Stimulated activated CD4-positive, alpha-beta T cell treated with anti-CD3 and anti-CD28 coated beads, TNF-alpha, amount 100 ng/mL, for 4 hours (primary cell): ENCODE measurements at places on chromosomes 4 and X.

DNA sequence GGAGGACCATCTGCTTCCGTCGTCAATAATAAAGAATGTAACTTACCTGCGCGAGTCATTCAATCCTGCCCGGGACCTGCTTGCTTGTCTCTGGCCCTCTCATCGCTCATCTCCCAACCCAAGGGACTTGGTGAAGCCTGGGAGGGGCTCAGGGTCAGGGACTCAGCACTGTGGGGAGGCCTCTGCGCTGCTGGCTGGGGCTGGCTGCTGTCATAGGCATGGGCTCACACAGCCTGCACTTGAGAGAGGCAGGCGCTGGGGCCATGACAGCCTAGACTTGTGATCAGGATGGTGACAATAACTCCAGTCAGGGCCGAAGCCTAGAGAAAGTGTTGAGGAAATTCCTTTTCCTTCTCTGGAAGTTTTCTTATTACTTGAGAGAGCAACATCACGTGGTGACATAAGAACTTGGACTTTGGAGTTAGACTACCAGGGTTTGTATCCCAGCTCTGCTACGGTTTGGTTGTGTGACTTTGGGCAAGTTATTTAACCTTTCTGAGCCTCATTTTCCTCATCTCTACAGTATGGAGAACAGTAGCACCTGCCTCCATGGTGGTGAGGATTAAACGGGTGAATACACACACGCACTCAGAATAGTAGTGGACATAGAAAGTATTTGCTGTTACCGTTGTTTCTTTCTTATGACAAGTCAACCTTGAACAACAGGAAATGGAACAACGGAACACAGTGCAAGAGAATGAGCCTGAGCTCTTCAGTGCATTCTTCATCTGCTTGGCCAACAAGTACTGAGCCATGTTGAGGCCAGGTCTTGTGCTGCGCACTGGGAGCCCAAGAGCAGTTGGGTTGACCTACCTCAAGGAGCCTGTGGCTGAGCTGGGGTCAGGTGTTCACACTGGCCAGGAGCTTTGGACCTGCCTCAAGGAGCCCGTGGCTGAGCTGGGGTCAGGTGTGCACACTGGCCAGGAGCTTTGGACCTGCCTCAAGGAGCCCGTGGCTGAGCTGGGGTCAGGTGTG, 60.5 kb downstream of the TBC1D14 start:
- DNase-seq = no peak

GRCh38 chrX:39133971-39134370, 332.7 kb downstream of the MID1IP1 start:
- peak; percentile 0 for DNase-seq

DNA sequence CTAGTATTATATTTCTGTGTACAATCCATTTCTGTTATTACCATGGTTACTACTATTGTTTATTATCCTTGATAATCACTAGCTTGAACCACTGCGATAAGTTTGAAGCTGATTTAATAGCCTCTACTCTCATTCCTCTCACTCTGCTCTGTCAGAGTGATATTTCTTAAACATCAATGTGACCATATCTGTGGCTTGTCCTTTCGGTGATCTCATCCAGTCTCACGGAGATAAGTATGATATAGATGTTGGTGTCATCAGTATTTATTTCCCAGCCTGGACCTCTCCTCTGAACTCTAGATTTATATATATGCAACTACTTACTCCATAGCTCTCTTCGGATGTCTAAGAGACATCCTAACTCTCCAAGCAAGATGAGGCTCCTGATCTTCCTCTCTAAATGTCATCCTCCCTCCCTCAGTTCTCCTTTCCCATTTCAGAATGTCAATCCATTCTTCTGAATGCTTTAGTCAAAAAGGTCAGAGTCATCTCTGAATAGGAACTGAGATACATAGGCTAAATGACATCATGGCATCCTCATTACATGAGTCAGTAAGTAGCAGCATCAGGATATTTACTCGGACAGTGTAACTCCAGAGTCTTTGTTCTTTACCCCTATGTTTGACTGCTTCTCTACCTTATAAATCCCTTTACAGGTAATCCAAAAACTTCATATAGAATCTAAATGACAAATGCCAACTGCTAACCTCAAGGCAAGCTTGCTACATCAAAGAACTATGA, 129.5 kb downstream of the PACRGL start:
- DNase-seq = no peak

GRCh38 chr4:80184053-80184824, 13.1 kb upstream of the PRDM8 start:
- peak; percentile 87 for DNase-seq

DNA sequence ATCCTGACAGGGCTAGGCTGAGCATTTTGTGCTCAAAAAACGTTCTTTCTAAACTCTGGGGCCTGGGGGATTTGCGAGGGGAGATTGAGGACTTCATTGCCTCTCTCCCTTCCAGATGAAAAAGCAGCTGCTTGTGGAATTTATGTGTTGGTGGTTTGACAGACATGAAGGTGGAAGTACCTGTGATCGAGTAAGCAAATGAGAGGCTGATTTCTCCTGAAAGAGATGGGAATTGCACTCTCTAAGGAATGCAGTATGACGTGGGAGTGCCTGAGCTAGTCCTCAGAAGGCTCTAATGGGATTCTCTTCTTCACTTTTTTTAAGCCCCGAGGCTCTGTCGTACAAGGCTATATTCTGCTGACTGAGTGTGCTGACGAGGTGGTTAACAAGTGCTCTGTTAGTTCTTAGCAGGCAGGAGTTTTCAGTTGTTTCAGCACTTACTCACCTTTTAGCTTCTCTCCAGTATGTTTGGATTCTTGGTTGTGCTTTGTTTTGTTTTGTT, 426.8 kb upstream of the CNKSR2 start:
- no peak for DNase-seq

- no peak for DNase-seq
Observed at GRCh38 chr4:174523025-174523693, 871 bp upstream of the HPGD start.

DNA sequence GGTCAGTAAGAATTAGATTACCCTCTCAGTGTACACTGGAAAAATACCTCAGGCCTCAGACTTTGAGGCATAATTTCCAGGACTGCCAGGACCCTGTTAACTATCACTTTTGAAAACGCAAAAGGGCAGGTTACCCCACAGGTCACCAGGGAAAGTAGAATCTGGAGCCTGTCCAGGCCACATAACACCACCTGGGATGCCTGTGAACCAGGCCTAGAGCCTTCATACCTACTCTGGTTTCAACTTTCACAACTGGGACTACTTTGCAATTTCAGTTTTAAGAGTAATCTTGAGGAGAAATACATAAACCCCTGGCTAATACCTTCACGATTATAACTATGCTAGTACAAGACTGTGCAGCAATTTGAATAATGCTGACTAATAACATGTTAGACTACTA, 132.4 kb downstream of the HHIP start:
- no peak for DNase-seq

DNA sequence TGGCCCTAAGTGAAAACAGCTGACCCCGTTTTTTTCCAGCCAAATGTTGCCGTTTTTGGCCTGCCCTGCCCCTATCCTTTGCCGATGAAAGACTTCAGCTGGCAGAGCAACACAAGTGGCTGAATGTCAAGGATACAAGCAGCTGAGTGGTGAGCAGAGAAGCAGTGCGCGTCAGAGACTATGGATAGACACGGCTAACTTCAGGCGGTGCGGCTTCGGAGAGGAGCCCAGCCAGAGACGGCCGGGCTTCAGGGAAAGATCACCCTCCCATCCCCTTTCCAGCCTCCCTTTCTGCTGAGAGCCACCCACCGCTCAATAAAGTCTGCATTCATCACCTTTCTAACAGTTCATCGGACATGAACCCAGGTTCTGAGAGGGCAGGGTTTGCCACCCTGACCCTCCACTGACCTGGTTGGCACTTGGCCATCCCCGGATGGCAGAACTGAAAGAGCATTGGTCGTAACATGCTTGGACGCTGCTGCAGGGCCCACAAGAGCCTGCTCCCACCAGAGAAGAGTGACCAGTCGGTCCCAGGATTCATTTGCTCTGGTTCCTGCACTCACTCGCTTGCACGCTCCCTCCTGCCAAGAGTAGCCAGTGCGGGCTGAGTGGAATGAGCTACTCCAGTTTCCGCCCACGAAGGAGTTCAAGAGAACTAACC, 125.8 kb downstream of the PPEF1 start:
- DNase-seq = no peak

DNA sequence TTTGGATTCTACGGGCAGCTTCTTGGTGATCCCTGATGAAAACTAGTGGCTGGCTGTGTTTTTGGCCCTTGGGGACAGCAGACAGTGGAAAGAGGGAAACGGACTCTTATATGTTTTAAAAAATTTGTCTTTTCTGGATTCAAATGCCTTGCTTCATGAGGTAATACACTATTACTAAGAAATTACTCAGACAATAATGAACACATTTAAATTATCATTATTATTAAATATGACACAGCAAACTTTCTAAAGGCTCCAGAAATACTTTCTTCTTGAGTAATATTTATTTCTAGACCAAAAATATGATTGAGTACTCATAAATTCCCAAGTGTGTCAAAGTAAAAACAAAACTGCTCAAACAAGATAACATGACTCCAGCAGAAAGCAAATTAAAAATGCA, 520.7 kb upstream of the AADAT start:
- DNase-seq = no peak

DNA sequence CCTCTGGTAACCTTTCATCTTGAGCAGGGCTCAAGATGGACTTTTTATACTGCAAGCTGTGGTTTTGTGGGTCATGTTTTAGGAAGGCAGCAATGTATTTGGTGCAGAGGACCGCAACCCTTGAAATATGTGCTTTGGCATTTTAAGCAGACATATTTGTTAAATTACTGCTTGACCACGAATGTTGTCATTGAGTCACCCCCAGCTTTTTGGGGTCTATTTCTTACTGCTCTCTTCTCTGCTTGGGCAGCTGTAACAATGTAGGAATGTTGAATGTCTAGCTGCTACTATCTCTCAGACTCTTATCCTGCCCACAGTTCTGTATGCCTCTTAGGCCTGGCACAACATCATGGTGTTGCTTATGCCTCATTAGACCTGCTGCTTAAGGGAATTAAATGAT, 6.0 kb downstream of the RBPJ start:
- no peak for DNase-seq

- DNase-seq = no peak
Observed at GRCh38 chr4:40196272-40196671, 559 bp upstream of the RHOH start.

- DNase-seq = no peak
Observed at GRCh38 chr4:30720661-30721184, 554 bp downstream of the PCDH7 start.

GRCh38 chr4:70788733-70789132, 51.0 kb downstream of the GRSF1 start:
- no peak for DNase-seq

GRCh38 chr4:37763831-37764230, 62.7 kb upstream of the PGM2 start:
- no peak for DNase-seq

- no peak for DNase-seq
Observed at GRCh38 chr4:4247696-4248028, 361 bp downstream of the TMEM128 start.

DNA sequence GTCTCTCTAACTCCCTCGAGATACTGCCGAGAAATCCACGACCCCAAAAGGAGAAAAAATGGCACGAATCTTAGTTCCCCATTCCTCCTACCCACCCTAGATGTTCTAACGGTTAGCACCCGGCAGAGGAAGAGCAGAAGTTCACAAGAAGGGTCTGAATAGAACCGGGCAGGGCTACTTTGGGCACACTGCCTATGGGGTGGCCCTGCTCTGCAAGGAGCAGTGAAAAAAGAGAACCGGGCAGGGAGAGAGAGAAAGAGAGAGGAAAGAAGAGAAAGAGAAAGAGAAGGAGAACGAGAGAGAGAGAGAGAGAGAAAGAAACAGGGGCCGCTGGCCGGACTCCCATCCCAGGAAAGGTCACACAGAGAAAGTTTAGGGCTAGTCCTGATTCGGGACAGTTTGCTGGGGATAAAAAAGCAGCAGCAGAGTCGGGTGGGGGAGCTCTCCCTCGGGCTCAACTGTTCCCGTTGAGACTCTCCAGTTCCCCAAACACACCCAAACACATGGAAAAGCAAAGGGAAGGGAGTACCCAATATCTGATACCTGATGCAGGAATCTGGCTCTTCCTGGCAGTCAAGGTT, 468 bp downstream of the GLA start:
- no peak for DNase-seq

DNA sequence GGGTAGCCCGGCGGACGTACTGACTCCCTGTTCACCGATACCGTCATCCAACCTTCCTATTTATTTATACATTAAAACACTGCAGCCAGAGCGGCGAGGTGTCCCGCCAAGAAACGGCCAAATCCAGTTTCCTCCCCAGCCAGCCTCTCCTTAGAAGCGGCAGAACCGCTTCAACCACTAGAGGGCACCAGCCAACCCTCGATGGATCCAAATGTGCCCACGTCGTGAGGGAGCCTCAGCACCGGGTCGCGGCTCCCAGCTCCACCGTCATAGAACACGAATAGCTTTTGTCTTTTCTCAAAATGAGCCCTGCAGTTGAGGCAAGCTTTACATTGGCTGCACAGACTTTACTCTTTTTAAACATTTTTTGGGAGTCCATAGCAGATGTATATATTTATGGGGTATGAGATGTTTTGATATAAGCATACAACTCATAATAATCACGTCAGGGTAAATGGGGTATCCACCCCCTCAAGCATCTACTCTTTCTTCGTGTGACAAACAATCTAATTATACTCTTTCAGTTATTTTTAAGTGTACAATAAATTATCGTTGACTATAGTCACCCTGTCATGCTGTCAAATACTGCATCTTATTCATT, 13.0 kb upstream of the HELT start:
- peak; percentile 62 for DNase-seq

DNA sequence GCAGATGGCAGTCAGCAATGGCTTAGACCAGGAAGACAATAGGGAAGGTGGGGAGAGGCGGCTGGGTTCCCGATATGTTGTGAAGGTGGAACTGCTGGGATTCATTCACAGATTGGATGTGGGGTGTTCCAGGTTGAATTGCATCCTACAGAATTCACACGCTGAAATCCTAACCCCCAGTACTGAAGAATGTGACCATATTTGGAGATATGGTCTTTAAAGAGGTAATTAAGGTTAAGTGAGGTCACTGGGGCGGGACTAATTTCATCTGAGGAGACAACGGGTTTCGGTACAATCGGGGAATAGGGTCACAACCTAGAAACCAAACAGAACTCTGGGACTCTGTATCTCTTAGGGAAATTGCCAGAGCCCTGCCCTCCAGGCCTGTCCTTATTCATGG, 5.3 kb upstream of the CHRNA9 start:
- DNase-seq = no peak

DNA sequence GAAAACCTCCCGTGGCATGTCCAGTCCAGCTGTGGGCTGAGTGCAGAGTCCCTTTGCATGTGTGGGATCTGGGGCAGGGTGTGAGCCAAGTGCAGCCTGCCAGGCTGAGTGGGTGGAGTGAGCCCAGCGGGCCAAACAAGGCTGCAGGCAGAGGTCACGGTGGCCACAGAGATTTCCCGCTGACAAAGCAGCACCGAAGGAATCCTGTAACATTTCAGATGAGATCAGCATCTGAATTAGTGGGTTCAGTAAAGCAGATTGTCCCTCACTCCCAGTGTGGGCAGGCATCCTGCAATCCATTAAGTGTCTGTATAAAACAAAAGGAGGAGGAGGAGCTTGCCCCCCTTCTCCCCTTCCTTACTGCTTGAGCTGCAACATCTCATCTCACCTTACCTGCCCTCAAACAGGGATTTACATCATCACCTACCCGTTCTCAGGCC, 324.4 kb downstream of the FAT4 start:
- no peak for DNase-seq

- no peak for DNase-seq
Observed at GRCh38 chr4:11628093-11628725, 199.5 kb upstream of the HS3ST1 start.
